SK-N-SH (cell line): ENCODE measurements at places on chromosomes 4 and X. TPM values are rescaled to one million over a fixed set of nuclear protein-coding genes. Genes with fewer than 3 reads are reported as not detected.

- peak; percentile 15 for DNase-seq
These were observed at the start of gene MSN for GRCh38 chrX:65667503-65668376. TSS of gene MSN (plus strand) at chrX:65667654. CDS start at chrX:65667842, 188 bp downstream.

GRCh38 chr4:71456841-71457240 lies 118.0 kb downstream of the SLC4A4 start:
- DNase-seq, result no peak

- no peak for DNase-seq
These were observed 208.2 kb downstream of the APBB2 start for GRCh38 chr4:41006141-41006540.

The TEX13B gene
- not detected in 2 replicates for polyA plus RNA-seq

The AR gene
- not detected in 2 replicates for polyA plus RNA-seq

DNA sequence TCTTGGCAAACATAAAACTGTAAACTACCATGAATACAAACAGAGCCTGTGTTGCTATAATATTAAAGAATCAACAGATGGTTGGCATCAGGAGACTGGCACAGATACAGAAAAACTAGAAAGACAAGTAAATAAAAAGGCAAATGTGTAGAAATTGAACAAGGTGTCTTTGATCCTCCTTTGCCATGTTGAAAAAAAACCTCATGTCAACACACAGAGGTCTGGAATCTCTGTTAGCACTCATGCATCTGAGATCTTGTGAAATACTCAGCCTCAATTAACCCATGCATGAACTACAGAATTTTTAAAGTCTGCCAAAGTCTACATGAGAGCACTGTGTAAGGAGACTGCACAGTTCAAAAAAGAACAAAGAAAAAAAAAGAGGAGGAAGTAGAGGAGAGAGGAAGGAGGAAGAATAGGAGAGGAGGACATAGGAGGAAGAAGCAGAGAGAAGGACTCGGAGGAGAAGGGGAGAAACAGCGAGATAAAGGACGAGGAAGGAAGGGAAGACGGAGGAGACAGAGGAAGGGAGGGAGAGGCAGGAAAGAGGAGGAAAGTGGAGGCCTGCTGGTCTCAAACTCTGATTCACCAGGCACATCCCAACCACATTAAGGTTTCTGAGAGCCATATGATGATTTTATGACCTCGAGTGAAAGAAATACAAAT lies 52.8 kb downstream of the PRDM5 start:
- no peak for DNase-seq

- no peak for DNase-seq
These were observed 27.1 kb downstream of the AFM start for GRCh38 chr4:73508651-73509050.

- DNase-seq, result no peak
These were observed 46.6 kb downstream of the PGRMC2 start for GRCh38 chr4:128241019-128241418.

The BMX gene
- not detected in 2 replicates for polyA plus RNA-seq

DNA sequence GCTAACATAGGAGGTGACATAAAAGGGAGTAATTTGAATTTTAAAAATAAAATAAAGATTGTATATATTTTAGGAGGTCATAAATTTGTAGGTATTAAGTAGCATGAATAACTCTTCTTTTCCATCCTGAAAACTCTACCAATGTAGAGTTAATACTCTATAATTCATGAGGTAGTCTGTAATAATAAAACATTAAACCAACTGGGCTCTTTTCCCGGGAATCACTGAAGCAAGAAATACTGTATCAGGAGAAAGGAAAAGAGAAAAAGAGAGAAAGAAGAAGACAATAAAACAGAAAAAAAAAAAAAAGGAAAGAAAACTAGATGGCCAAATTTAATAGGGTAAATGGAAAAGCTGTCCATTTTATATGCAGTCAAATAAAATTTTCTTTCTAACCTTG lies 984.4 kb downstream of the CCSER1 start:
- no peak for DNase-seq

DNA sequence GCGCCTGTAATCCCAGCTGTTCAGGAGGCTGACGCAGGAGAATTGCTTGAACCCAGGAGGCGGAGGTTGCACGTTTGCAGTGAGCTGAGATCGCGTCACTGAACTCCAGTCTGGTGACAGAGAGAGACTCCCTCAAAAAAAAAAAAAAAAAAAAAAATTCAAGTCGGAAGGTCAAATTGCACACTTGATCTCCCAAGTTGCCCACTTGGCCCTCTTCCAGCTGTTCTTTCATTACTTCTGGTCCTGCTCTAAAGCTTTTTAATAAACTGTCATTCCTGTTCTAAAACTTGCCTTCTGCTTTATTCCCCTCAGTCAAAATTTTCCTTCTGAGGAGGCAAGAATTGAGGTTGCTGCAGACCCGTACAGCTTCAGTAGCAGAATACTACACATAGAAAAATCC lies 2358.0 kb downstream of the ARAP2 start:
- no peak for DNase-seq

- no peak for DNase-seq
These were observed 229.5 kb downstream of the STK32B start for GRCh38 chr4:5280828-5281227.

- DNase-seq, result no peak
These were observed 81.1 kb downstream of the ATP11C start for GRCh38 chrX:139851730-139852129.

GRCh38 chrX:1321674-1322073 lies 14.9 kb upstream of the IL3RA start:
- no peak for DNase-seq

DNA sequence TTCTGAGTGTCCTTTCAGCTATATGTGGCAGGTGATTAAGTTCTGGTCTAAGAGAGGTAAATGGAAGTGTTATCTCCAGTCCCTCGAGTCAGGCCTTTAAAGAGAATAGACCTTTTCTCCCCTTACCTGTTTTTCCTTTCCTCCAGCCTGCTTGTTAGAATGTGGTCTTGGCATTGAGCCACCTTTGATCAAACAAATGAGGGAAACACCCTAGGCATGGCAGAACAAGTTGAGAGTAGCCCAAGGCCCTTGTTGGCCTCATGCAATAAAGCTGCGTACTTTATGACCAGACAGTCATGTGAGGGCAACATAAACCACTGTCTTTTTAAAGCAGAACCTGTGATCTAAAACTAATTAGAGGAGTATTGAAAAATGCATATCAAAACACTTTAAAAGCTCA lies 13.2 kb upstream of the IL13RA2 start:
- no peak for DNase-seq

The SPANXB1 gene
- polyA plus RNA-seq, result not detected in 2 replicates

- DNase-seq, result peak; percentile 21
These were observed 15.7 kb downstream of the SUPT20HL2 start for GRCh38 chrX:24298191-24298590.

DNA sequence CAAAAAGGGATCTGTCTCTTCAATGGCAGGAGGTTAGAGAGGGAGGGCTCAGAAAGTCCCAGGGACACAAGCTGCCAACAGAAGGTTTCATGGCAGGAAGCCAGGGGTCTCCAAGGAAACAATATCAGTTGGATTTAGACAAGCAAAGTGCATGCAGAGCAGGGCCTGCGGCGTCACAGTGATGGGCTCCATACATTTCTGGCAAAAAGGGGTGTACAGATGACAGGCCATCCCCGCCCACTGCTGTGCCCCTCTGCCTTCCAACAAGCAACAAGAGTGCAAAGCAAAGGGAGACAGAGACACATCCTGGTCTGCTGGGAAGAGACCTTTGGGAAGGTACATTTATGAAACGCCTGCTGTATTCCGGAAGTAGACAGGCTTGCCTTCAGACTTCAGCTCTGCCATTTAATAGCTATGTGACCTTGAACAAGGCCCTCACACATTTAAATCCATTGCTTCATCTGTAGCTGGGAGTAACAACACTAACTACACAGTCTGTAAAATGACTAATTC lies 121.2 kb downstream of the AFAP1 start:
- peak; percentile 79 for DNase-seq

DNA sequence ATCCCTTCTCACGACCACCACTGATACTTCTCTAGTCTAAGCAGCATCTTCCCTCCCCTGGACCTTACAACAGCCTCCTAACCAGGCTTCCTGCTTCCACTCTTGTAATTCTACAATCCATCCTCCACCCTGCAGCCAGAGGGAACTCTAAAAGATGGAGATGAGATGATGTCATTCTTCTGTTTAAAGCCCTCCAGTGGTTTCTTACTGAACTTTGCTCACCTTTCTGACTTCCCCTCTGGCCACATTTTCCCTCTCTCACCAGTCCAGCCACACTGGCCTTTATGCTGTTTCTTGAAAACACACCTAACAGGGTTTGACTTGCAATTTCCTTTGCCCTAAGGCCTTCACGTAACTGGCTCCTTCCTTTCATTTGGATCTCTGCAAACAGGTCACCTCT lies 191.4 kb upstream of the NHS start:
- no peak for DNase-seq

GRCh38 chrX:18955676-18956075 lies 28.2 kb downstream of the PHKA2 start:
- no peak for DNase-seq

DNA sequence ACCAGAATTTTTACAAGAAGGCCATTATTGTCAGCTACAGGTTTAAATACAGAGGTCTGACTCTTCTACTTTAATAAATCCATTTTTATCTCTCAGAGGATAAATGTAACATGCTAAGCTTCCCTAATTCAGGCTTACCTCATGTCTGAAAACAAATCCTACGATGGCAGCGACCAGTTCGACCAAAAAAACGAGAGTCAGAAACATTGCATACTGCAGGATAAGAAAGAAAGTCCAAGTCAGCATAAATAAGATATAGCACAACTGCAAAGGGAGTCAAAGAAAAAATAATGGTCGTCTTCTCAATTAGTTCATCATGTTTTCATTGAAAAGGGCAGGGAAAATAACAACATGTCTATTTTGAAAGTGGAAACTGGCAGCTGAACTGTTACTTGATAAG lies 1.6 kb downstream of the TSPAN6 start:
- no peak for DNase-seq

- DNase-seq, result no peak
These were observed 160.1 kb downstream of the TMA16 start for GRCh38 chr4:163654621-163655020.

- no peak for DNase-seq
These were observed 35.4 kb upstream of the HPGDS start for GRCh38 chr4:94378047-94378446.

The KDR gene
- 0.02 TPM in 1 of 2 replicates, not detected in the other for polyA plus RNA-seq

DNA sequence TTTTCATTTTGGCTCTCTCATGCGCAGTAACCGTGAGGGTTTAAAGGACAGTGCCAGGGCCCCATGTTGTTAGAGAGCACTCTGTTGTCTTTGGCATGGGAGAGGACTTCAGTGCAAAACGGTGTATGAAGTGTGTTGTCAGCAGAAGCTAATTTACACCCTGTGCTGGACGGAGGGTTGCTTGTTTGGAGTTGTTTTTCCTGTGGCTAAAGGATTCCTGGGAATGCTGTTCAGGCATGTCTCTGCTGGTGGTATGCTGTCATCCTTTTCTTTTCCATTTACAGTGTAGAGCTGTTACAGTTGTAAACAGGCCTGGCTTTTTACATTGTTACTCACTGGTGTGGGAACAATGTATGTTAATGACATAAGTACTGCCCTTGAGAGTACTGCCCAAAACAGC lies 206.3 kb downstream of the CBR4 start:
- DNase-seq, result no peak

GRCh38 chrX:25067271-25068172 lies 51.8 kb upstream of the ARX start:
- no peak for DNase-seq

GRCh38 chr4:181078196-181078595 lies 1165.0 kb upstream of the TENM3 start:
- no peak for DNase-seq

The NPFFR2 gene
- 6.2 and 7.8 TPM in 2 replicates for polyA plus RNA-seq

The HTRA3 gene
- polyA plus RNA-seq, result 0.05 TPM in 1 of 2 replicates, not detected in the other

GRCh38 chr4:8840006-8840793 lies 31.4 kb downstream of the HMX1 start:
- peak; percentile 23 for DNase-seq

The RHOXF2 gene
- not detected in 2 replicates for polyA plus RNA-seq

The SOWAHB gene
- 0.05 and 0.06 TPM in 2 replicates for polyA plus RNA-seq

The SRPK3 gene
- 0.50 and 0.74 TPM in 2 replicates for polyA plus RNA-seq

- DNase-seq, result no peak
These were observed 5.1 kb upstream of the MCUB start for GRCh38 chr4:109554971-109555370.

- DNase-seq, result no peak
These were observed 21.8 kb upstream of the TBC1D14 start for GRCh38 chr4:6887591-6888371.

- no peak for DNase-seq
These were observed 121.0 kb downstream of the PPA2 start for GRCh38 chr4:105352826-105353225.

GRCh38 chr4:7546809-7547367 lies 112.2 kb upstream of the PSAPL1 start:
- no peak for DNase-seq

The HTN1 gene
- polyA plus RNA-seq, result not detected in 2 replicates

- DNase-seq, result no peak
These were observed 15.4 kb downstream of the NHS start for GRCh38 chrX:17390419-17390850.

DNA sequence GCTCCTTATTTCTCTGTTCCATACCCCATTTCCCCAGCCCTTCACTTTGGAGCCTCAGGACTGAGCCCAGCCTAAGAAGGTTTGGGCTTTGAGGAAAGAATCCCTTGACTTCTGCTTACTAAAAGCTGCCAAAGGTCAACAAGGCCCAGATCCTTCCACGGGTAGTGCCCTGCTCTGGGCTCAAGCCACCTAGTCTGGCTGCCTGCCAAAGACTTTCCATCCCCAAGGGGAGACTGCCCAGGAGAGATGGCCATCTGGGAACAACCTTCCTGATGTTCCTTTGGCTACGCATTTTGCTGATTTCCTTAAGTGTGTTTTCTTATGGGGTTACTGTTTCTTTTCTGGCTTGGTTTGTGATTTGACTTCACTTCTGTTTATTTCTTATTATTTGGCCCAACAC lies 49.8 kb upstream of the NDP start:
- no peak for DNase-seq
